ENCODE measurements at places on chromosomes 5 and 9. TPM values are rescaled to one million over a fixed set of nuclear protein-coding genes. Genes with fewer than 3 reads are reported as not detected.

DNA sequence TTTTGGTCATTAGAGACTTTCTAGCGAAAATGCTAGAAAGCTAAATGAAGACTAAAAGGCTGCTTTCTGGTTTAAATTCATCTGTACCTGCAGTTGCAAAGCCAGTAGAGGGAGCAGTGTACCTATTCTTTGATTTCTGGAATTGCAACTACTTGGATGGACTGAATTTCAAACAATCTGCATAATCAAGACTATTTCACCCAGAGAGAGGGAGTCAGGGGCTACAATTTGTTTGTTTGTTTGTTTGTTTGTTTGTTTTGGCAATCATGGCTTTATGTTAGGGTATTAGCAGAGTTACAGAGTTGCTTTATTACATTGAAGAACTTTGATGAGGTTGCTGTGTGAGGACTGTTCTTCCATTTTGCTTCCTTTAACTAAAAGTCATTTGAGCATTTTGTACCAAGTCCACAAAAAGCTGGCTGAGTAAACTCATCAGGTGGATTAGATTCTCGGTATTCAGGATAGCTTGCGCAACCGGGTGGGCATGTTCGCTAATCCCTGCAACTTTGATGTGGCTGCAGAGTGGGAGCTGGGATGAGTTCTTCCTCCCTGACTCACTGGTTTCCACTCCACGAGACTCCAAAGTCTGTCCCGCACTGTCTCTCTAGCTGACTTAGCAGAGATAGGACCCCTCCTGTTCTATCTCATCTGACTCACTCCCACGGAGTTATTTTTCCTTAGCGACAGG, 80.0 kb upstream of the TUT7 start:
- DNase-seq: peak; percentile 75

DMRT3 gene
- not detected for polyA plus RNA-seq

DNA sequence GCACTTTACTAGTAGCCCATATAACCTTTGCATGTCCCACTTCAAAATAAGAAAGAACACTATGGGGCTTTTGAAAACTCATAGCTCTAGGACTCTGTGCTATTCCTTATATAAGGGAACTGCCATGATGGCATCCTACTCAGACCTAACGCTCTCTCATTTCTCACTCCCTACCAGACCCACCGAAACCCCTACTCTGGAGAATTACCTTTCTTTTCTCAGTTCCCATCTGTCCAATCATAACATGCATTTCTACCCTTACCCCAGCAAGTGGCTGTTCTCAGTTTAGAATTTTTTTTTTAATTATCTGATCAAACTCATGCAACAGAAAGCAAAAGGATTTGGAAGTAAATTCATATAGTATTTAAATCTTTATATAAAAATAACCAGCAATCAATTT, 27.3 kb downstream of the CARNMT1 start:
- no peak for DNase-seq

DNA sequence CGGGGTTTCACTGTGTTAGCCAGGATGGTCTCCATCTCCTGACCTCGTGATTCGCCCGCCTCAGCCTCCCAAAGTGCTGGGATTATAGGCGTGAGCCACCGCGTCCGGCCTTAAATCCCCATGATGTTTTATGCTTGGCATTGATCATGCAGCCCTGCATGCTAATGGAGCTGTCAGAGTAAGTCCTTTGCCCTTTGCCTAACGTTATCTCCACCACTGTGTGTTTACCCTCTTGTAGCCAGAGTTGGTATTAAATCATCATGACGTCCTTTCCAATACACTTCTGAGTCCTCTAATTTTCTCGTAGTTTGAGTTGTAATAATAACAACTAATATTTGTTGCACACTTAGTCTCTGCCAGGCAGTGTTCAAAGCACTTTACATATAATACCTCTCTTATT, 57.2 kb upstream of the ZFAND5 start:
- DNase-seq: no peak

DNA sequence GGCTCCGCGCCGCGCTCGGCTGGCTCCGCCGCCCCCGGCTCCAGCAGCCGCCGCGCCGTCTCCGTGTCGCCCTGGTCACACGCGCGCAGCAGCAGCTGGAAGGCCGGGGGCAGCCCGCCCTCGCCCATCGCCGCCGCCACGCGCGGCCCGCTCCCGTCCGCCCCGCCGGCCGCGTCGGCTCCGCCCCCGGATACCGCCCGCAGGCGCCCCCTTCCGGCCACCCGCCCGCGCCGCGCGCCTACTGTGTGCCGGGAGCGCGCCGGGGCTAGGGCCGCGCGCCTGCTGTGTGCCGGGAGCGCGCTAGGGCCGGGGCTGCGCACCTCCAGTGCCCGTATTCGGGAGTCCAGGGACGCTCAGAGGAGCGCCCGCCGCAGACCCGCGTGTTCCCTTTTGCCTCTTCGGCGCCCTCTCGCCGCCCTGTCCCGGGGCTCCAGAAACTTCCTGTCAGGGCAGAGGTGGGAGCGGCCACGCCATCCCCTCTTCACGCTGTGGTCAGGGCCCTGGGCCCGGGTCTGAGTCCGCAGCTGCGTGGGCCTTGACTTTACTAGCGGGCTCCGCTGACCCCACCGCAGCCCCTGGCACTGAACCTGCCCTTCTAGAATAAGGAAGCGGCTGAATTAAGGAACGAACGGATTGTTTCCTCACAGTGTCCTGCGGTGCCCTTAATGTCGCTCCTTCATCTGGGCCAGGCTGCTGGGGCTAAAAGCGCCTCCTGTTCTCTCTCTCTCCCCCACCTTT, at the start of gene ANKS6:
Gene ANKS6, minus strand, starts transcription at position 192 of the 738 bp plus-strand sequence. Its CDS starts 64 bp downstream, at position 128.
- peak; percentile 91 for DNase-seq

ECM2 gene
- 18.0 TPM for polyA plus RNA-seq

DNA sequence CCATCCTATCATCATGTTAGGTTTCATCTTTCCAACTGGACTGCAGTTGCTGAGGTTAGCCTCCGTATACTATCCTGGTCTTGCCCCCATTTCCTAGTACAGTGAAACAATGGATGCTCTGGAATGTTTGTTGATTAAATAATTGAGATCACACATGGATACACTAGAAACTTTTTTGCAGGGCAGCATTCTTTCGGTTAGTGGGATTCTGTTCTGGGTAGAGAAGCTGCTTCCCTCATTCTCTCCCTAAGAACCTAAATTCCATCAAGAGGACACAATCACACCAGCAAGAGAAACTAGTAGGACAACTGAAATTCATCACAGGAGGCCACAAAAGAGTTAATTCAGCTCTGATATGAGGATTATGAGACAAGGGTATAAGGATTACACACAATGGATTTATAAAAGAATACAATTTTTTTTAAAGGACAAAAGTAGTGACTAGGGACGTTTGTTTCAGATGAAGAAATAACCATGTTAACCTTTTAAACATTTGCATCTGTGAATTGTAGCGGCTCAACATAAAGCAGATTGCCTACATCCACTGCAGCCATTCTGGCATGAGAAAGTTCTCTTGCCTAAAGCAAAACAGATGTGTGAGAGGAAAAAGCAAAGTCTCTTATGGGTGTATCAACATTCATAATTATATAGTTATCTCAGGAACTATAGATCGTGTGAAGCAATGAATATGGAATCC, 162.7 kb upstream of the LHFPL2 start:
- no peak for DNase-seq

DCTN3 gene
- 71.7 TPM for polyA plus RNA-seq

PRSS3 gene
- polyA plus RNA-seq: not detected

DNAI1 gene
- polyA plus RNA-seq: not detected

DNA sequence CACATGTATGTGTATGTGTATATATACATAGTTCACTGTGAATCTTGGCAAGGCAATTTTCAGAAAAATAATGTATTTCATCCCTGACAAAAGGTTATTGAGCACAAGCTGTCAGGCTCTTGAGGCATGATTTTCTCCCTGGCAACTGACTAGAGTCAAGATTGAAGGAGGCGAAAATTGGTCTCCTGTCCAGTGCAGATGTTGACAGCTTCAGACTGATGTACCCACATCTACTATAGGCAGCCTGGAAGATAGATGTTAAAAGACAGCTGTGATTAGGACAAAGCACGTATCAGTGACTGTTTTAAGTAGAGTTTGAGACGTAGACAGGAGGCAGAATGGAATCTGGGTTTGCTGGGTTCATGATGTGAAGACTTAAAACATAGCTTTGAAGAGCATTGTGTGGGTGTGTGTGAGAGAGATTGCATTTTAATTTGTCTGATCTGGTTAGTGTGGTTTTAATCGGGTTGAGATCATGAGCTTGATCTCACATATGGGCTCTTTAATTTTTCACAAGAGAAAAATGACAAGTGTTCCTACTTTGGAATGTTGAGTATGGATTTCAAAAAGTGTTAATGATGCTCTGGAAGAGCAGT, 39.1 kb downstream of the CTNNA1 start:
- DNase-seq: no peak

DNA sequence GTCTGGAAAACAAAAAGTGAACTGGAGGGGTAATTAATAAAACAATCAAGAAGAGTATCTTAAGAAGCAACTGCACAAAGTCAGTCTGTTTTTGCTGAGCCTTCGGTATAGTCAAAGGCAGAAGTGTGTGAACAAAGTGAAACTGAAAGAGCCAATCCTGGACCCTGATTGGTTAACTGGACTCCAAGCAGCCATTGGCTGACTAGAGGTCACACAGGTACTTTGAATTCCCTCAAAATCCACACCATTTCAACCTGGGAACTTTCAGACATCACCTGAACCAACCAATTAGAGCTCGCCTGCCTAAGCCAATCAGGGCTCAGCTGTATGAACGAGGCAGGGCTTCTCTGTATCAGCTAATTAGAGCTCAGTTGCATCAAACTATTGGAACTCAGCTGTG, 286.7 kb downstream of the TLE4 start:
- DNase-seq: no peak

DNA sequence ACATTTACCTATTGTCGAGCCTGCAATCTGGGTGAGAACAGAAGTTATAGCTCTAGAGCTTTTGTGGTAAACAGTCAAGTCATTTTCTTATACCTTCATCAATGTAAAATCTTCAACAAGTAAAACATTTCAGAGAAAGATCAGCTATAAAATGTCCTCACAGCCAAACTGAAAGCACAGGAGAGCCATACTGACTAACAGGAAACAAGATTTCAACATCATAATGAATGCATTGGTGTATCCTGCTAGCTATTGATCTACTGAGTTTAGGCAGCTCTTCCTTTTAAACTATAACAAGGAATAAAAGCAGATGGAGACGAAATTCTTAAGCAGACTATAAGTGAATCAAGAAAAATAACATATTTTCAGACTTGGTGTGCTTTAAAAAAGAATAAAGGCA, 1522.9 kb upstream of the WWC1 start:
- no peak for DNase-seq

DNA sequence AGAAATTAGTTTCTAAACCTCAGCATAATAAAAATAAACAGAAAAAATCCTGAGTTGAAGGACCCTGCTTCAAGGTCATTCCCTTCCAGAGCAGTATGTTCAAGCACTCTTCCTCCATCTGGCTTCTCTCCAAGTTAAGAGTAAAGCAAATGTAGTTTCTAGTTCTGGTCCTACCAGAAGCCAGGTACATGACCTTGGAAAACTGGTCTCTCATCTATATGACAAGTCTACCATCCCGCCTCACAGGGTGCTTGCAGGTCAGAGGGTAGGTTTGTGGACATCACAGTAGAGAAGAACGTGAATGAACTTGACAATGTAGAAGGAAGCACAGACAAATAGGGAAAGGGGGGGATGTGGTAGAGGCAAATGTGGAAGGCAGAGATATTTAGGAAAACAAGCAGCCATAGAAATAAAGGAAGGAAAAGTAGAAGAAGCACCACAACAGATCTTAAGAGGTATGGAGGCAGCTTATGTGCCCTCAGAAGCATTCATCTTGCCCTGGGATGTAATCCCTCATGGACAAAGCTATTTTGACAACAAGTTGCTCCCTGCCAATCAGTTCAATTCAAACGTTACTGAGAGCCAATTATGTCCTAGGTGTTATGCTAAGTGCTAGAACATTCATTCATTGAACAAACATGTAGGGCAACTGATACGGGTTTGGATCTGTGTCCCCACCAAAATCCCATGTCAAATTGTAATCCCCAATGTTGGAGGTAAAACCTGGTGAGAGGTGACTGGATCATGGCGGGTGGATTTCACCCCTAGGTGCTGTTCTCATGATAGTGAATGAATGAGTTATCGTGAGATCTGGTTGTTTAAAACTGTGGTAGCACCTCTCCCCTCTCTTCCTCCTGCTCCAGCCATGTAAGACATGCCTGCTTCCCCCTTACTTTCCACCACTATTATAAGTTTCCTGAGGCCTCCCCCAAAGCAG, 23.7 kb upstream of the CTNNAL1 start:
- DNase-seq: no peak

GRCh38 chr5:34550964-34551363, 105.2 kb upstream of the RAI14 start:
- no peak for DNase-seq

GRCh38 chr5:139022528-139022927, 147.4 kb upstream of the LRRTM2 start:
- peak; percentile 33 for DNase-seq

GRCh38 chr9:23557689-23558088, 268.4 kb downstream of the ELAVL2 start:
- no peak for DNase-seq

DNA sequence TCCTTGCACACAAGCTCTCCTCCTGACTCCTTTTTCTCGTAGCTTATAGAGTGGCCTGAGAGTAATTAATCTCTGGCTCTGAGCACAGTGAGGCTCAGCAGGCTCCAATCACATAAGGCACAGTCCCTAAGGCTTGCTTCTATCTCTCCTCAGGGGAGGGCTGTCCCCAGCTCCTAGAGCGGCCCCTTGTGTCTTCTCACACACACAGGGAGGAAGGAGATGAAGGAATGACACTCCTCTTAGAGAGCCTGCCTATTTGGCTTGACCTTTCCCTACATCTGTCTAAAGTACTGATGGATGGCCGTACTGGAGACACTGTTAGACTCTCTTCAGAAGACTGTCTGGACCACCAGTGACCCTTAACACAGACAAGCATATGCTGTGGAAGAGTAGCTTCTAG, 12.9 kb downstream of the TAS2R1 start:
- DNase-seq: no peak

DNA sequence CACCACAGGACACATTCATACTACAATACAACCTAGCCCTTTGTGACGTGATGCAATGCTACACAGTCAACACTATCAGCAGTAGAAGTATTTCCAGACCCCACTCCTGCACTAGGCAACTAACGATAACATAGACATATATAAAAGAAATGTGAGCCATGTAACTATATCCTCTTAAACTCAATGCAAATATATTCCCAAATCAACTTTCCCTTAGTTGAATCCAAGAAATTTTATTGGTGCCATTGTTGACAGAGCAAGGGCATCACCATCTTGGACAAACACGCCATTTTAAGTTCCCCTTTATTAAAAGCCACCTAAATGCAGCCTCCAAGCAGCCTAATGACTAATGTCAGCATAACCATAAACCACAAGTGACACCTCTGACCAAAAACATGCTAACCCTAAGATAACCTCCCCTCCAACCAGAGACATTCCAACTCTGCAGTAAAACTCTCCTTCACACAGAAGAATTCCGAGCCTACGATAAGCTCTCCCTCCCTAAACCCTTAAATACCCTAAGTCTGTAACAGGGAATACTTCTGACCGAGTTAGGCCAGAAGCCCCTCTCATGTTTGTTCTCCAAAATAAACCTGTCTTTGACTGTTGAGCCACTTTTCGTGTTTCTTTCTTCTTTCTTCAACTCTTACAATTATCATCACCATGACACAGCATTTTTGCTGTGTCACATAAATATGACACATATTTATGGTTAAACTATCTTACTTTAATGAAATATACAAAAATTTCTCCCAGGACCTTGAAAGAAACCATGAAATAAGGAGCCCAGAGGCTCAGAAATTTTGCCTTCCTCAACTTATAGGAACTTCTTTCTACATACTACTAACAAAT, 1497.8 kb downstream of the EFNA5 start:
- no peak for DNase-seq

HTR4 gene
- polyA plus RNA-seq: not detected

KIF4B gene
- not detected for polyA plus RNA-seq

GRCh38 chr5:175885813-175886212, 14.4 kb downstream of the CPLX2 start:
- DNase-seq: no peak

- DNase-seq: no peak
Measured at GRCh38 chr9:2526071-2526828, 95.3 kb upstream of the VLDLR start.
